Breast epithelium (tissue), 4 donors: ENCODE measurements at places on chromosomes 1 and 21.

DNA sequence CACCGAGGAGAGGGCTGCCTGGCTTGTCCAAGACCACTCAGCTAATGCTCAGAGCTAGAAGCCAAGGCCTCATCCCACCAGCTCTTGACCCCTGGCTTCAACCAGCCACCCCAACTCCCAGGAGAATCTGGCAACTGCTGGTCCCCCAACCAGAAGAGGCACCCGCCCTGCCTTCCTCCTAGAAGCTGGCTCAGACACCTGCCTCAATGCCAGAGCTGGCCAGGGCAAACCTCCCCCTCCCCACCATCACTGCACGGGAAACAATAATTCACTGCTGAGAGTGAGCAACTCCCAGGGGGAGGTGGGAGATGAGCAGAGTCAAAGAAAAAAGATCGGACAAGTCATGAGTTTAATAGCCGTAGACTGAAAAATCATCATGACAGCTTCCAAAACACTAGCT lies 3.3 kb downstream of the CHD5 start:
- DNase-seq: no peak

DNA sequence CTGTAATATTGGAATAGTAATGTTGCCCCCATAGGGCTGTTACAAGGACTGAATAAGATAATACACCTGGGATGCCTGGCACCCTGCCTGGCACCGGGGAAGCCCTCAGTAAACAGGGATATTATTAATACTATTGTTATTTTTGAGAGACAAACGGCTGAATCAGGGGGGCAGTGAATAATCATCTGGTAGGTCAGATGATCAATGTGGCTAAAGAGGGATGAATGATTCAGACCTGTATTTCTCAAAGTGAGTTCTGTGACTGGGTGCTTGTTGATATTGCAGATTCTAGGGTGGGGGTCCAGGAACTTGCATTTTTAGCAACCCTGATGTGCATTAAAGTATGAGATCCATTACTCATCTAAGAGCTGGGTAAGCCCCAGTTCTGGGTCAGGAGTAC lies 46.2 kb upstream of the BCL10 start:
- no peak for DNase-seq

DNA sequence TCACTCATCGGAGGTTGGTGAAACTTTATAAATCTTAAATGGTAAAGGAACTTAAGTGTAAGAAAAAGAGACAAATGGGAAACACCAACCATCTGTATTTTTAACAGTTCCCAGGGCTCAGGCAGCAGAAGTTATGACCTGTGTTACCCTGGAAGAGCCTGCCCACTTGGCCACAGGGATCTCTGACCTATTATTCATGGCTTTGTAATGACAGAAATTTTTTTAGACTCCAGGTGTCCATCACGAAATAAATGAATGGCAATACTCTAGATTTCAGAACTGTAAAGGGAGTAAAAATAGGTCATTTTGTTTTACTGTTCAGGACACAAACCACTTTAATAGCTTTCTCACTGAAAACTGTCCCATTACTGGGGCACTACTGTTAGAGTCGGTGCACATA lies 389.8 kb downstream of the VAV3 start:
- DNase-seq: no peak

DNA sequence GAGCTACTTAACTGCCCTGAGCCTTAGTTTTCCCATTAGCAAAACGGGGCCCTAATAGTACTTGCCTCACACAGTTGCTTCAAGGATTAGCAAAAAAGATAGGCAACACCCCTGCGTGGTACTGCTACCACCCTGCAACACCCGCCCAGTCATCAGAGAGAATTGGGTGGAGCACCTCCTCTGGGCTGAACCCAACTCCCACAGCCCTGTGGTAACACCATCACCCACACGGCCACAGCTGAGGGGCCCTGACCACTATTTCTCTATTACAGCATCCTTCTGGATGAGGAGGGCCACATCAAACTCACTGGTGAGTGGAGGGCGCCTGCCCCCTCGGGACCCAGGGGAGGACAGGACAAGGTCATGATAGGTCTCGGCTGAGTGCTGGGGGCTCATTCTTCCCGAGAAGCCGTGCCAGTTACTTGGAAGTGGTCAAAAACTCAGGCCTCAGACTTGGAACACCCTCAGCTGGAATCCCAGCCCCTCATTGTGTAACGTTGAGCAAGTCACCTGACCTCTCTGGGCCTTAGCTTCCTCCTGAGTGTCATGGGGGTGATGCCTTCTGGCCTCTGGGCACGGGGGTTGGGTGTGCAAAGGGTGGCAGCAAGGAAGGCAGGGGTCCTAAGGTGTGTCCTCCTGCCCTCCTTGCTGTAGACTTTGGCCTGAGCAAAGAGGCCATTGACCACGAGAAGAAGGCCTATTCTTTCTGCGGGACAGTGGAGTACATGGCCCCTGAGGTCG lies 24.6 kb downstream of the RPS6KA1 start:
- DNase-seq: no peak

- DNase-seq: no peak
These were observed 694 bp downstream of the TMEM167B start for GRCh38 chr1:109091078-109091838.

GRCh38 chr1:44950434-44950833 lies 36.0 kb downstream of the EIF2B3 start:
- no peak for DNase-seq

DNA sequence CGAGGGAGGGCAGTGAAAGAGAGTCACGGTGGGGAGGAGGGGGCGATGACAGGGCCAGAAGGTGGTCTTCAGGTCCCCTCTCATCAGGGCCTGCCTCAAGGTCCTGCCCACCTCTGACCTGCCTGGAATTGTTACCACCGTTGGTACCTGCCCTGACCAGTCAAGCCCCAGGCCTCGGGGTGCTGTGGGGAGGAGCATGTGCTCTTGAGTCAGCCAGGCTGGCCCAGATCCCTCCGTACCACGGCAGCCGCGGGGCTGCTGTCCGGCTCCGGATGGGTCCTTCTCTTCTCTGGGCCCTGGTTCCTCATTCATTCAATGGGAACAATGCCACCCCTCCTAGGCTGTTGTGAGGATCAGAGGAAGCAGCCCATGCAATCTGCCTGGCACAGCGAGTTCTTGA lies 22.0 kb downstream of the SERINC2 start:
- DNase-seq: no peak
